ENCODE measurements at places on chromosomes 1 and 21.

DNA sequence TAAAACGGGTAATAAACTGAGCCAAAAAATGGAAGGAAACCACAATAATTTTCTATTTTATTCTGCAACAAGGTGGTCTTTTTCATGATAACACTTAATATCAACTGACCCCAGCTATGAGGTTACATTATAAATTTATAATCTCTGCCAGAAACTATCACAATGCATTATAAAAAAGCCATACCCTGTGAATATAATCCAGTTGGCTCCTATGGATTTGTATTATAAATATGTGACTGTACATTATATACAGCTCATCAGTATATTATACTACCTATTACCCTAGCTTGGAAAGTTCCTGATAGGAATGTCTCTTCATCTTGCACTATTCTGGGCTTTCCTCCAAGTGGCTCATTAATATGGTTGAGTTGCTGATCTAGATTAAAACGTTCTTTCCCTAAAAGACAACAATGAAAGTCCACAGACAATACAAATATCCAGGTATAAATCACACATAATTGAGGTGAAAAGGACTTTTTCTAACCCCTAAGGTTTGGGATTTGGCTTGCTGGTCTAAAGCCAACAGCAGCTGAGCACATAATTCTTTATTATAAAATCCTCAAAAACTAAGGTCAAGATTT lies 487.7 kb downstream of the TTLL7 start:
- no peak for DNase-seq

GRCh38 chr1:228118040-228118439 lies 8.9 kb upstream of the MRPL55 start:
- no peak for DNase-seq

DNA sequence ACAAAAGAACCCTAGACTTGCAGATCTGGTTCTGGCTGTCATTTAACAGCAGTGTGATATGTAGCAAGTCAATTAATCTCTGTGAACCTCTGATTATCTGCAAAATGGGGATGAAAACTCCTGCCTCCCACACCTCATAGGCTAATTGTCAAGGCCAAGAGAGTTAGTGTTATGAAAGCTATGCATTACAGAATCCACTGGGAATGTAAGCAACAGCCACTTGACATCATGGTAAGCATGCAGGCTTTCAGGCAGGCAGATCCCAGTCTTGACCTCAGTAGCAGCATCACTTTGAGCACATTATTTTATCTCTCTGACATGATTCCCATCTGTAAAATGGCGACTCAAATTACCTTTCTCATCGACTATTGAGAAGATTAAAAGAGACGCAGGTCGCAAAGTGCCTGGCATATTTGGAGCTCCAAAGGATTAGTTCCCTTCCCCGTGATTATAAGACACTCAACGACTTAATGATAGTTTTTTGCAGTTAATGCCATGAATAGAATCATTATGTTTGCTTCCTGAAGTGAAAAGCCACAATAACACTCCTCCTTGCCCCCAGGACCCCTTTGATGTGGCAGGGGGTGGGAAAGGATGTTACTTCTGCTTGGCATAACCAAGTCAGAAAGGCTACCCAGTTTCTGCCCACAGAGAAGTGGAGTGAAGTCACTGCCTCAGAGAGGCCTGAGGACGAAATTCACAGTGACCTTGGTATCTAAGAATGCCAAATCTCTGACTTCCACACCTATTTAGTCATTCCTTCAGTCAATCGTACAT lies 273.0 kb upstream of the NFIA start:
- DNase-seq: no peak

GRCh38 chr1:94599095-94599813 lies 57.7 kb upstream of the F3 start:
- no peak for DNase-seq

DNA sequence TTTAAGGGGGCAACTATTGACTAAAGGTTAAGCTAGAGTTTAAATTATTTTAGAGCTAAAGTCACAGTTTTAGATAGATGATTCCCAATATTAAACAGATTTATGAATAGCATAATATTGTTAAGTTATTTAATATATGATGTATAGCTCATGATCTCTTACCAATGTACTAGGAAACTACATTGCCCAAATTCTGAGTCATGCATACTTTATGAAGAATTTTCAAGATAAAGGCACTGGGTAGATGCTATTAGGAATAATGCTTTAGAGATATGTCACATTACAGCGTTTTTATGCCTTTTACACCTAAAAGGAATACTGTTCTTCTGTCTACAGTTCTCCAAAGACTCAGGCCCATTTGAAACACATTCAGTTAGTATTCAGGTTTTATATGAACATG lies 215.1 kb downstream of the NCAM2 start:
- no peak for DNase-seq

DNA sequence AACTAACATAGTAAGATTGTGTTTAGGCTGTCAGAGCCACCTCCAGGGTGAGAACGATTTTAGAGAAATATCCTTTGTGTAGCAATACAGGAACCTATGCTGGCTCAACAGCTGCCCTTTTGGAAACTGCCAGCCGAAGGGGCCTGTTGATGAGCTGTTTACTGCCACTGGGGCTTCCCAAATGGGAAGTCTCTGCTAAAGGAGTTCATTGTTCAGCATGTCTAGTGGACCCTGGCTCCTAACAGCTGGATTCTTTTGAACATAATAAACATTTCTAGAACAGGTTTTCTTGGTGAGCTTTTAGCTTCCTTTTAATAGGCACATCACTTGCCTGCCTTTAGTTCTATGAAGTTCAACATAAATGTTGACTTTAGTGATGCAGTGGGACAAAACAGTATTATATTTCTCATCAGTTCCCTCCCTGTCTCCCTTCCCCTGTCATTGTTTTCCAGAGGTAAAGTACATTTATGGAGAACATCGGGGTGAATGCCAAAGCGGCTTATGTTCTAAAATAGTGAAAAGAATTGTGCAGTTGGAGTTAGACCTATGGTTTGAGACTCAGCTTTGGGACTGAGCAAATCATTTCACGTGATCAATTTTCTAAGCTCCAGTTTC lies 57.4 kb downstream of the UCK2 start:
- no peak for DNase-seq

DNA sequence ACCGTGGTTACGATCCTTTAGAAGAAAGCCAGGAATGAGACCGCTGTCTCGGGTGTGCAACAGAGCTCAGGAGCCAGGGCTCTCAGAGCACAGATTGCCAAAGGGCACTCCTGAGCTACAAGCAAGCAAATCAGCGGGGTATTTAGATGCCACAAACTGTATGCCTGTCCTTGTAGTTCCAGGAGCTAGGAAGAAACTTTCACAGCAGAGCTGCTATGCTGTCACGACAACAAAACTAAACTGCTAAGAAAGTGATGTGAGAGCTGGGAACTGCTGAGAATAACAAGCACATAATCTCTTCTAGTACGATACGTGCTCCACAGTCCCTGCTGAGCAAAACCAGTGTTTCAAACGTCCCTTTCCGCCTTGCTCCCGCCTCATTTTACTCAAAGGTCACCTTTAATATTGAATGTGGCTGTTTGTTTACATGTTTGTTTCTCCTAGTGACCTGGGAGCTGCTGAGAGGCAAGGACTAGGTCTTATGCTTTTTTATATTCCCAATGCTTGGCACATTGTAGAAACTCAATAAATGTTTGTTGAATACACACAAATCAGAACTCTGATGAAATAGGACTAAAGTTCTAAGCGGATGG lies 14.7 kb downstream of the GREM2 start:
- no peak for DNase-seq

GRCh38 chr1:228197555-228198147 lies 10.2 kb upstream of the OBSCN start:
- no peak for DNase-seq

DNA sequence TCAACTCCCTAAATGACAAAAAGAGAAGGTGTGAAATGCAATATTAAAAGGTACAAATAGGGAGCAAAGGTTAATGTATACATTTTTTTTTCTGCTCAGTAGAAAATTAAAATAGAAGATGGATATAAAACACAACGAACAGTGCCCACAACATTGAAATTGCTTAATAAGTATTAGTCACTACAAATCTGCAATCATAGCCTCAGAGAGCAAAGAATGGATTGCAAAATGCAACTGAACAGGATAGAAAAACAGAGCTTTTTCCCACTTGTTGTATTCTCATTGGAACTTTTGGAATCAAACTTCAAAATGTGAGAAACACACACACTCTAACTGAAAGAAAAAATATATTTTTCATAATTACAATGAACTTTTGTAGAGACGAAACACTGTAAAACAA lies 552.2 kb upstream of the NCAM2 start:
- no peak for DNase-seq

DNA sequence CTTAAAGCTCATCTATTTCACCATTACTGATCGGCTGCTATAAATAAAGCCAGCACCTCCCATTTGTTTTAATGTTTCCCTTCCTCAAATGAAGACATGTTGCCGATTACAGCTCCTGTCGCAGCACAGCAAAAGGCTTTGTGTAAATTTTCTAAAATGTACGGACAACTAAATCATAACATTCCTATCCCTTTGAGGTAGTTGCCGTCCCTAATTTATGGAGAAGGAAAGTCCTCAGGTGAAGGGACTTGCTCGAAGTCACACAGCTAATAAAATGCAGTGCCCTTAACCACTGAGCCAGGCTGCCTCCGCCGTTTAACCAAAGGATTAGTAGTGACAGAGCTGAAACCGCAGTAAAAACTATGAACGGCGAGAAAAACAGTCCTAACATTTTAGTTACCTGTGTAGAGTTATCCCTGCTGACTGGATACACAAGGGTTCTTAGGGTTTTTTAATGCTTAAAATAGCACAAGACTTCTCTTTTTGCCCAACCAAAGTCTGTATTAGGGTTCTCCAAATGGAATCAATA lies 871 bp downstream of the PINK1 start:
- DNase-seq: no peak
